ENCODE measurements at places on chromosomes 12 and 14.

DNA sequence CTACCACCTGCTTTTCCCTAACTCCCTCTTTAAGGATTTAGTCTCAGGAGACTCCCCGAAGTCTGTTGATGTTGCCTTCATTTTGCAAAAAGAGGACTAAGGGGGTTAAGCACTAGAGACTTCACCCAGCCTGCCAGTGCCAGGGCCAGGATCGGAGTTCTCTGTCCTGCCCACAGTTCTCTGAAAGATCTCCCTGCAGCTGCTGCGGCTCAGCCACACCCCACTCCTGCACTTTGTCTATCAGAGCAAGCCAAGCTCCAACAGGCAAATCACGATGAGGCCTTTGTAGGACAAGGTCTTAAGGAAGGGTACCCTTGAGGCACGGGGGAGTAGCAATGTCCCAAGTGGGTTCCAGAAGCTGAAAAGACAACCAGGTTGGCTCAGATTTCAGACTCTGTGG is 148.8 kb upstream of the EGLN3 start:
- DNase-seq, result no peak

GRCh38 chr12:58310368-58310767 is 369.0 kb downstream of the ATP23 start:
- no peak for DNase-seq

- DNase-seq, result no peak
These were observed 543.7 kb upstream of the TMEM132C start for GRCh38 chr12:127723251-127723650.

- no peak for DNase-seq
These were observed 17.1 kb downstream of the IRAK3 start for GRCh38 chr12:66206141-66206540.

- DNase-seq, result no peak
These were observed 118.3 kb upstream of the SLC38A4 start for GRCh38 chr12:46944088-46944487.

DNA sequence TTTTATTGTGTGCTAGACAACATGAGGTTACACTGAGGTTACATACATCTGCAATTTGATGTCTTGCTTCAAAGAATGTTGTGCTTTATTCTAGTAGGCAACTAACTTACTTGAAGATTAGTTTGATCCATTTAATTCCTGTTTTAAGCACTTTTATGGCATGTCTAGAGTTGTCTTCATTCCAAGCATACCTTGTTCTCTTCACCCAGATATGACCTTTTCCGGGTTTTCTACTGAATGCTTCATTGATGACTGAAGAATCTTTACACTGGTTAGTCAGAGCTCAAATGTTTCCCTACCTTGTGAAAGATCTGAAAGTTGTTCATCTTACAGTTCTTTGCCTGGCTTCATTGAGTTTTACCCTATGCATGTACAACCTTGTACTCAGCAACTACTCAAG is 274.0 kb upstream of the KITLG start:
- no peak for DNase-seq

DNA sequence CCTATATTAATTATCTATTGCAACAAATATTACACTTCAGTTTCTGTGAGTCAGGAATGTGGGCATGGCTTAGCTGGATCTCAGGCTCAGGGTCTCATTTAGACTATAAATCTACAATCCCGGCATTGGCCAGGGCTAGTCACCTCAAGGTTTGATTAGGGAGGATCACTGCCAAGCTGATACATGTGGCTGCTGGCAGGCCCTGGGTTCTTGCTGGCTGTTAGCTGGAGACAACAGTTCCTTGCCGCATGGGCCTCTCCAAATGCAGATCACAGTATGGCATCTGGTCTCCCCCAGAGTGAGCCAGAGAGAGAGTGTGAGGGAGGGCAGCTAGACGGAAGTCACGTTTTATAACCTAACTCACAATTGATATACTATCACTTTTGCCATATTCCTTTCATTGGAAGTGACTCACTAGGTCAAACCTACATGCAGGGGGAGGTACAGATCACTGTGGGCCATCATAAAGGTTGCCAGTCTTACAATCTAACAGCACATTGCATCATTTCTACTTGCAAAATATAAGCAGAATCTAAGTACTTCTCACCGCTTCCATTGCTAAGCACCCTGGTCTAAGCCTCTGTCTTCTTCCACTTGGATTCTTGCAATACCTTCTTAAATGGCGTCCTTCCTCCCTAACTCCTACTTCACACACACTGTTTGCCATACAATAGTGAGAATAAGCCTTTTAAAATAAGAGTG is 174.0 kb upstream of the ARHGAP5 start:
- DNase-seq, result no peak

DNA sequence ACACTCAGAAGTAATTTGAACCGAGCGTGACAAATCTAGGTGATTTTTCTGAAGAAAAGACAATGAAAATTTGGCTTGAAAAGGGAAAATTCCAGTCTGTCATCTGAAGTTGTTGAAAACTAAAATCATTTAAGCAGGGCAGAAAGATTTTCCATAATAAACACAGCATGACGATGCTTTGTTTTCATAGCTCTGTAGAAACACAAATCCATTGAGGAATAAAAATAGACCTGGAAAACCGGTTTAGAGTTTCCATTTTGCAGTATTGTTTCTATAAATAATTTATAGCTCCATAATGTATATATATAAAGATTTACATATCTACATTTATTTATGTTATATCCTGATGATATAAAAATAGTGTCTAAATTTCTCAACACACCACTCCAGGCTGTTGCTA is 1918.5 kb upstream of the FLRT2 start:
- no peak for DNase-seq

DNA sequence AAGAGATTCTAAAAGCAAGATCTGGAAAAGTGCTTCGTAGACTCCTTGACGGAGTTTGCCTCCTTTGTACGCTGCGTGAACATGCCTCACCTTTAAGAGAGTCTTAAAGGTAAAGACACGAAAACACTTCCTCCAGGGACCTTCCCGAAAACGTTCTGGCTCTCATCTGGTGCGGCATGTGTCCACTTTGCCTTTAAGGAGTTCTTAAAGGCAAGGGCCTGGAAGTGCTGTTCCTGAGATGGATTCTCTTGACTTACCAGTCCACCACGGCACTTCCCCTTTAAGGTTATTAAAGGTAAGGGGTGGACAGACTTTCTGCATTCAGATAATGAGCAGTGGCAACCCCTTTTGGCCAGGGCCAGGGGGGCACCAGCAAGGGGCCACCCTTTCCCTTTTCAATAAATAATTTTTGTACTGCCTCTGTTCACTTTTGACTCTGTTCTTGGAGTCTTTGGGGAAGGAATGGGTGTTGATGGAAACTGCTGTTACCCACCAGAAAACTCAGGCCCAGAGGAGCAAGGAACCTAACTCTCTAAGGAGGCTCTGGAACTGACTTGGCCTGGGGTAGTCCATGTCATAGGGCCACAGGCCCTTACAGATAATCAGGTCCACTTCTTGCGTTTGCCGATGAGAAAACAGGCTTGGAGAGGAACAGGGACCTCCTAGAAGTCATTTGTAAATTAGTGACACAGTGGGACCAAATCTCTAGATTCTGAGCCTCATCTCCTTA is 4.4 kb downstream of the REM2 start:
- no peak for DNase-seq

- no peak for DNase-seq
These were observed 151.5 kb downstream of the ATXN7L3B start for GRCh38 chr12:74689071-74689655.

- no peak for DNase-seq
These were observed 304.1 kb downstream of the ACSS3 start for GRCh38 chr12:81381951-81382350.

DNA sequence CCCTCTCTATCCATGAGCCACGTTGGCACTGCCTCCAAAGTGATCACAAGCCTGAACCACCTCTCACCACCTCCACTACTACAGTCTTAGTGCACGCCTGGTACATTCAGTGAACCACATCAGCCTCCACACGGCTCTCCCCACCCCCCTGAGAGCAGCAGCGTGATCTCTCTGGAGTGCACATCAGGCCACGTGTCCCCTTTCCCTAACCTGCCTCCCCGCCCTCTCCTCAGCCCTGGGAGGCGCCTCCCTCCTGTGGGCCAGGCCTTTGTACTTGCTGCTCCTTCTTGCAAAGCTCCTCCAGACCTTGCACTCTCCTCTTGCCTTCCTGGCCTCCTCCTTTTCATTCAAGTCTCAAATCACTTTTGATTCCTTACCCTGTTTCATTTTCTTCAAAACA is 49.8 kb downstream of the SLC6A12 start:
- DNase-seq, result no peak
